Uterus (tissue), 4 donors: ENCODE measurements at places on chromosomes 2 and 18. TPM values are rescaled to one million over a fixed set of nuclear protein-coding genes. Genes with fewer than 3 reads are reported as not detected.

The TRMT61B gene
- total RNA-seq: 20.5 TPM

The NYAP2 gene
- not detected for total RNA-seq

The DNAH6 gene
- total RNA-seq: 2.4 TPM

The TRIM43 gene
- total RNA-seq: not detected

The SOWAHC gene
- total RNA-seq: 8.8 TPM

The GRHL1 gene
- total RNA-seq: 0.59 TPM

The DQX1 gene
- not detected for total RNA-seq

DNA sequence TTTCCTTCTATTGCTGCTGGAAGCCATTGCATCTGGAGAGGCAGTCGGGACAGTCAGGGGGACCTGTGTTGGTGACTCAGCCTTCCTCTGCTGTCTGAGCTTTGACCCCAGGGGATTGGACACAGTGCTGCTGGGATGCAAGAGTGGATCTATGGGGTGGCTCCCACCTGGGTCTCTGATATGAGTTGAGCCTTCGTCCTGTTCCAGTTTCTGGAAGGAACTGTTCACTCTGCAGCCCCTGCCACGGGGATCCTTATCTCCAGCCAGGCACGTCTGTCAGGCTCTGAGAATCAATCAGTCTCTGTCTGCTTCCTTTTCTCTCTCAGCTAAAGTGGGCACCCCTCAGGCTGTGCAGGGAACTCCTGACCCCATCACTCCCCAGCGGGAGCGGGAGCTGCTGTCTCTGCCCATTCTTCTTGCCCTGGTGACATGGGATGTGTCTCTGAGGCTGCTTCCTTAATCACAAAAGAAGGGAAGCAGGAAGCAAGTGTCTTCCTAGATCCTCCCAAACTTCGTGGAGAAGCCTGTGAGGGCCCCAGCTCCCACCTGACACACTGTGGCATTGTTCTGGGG lies 51.7 kb downstream of the ARHGAP28 start:
- no peaks in the 10 kb centered on the region for H3K36me3 ChIP-seq
- peak; percentile 16 for DNase-seq
- peaks cover 6% of the 10 kb centered on the region for H3K4me1 ChIP-seq

- no peaks in the 10 kb centered on the region for H3K27me3 ChIP-seq
- H3K36me3 ChIP-seq: no peaks in the 10 kb centered on the region
- no peak overlapping the region for H3K4me3 ChIP-seq
- H3K27ac ChIP-seq: no peak overlapping the region
- DNase-seq: no peak
- H3K4me1 ChIP-seq: no peaks in the 10 kb centered on the region
Observed at GRCh38 chr2:45616658-45617411, 5.8 kb upstream of the SRBD1 start.

DNA sequence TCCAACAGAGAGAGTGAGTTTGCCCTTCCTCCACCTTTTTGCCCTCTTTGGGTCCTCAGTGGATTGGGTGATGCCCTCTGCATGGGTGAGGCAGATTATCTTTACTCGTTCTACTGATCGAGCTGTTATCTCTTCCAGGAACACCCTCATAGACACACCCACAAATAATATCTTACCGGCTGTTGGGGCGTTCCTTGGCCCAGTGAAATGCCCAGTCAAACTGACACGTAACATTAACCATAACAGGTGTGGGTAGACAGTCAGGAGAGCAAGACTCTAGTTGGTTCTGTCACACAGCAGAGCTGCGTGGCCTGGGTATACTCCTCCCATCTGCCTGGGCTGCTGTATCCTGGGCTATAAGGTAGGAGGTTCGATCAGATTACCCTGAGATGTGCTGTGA lies 144.1 kb downstream of the AGAP1 start:
- DNase-seq: no peak
- no peaks in the 10 kb centered on the region for H3K36me3 ChIP-seq
- H3K27me3 ChIP-seq: no peaks in the 10 kb centered on the region

- no peaks in the 10 kb centered on the region for H3K36me3 ChIP-seq
- peak overlapping the region; percentile 82 for H3K27ac ChIP-seq
- H3K4me3 ChIP-seq: peak overlapping the region; percentile 90
- H3K4me1 ChIP-seq: no peaks in the 10 kb centered on the region
- DNase-seq: peak; percentile 34
- no peaks in the 10 kb centered on the region for H3K27me3 ChIP-seq
Observed at GRCh38 chr2:119367472-119368099, 809 bp downstream of the DBI start.

- H3K4me1 ChIP-seq: no peaks in the 10 kb centered on the region
- H3K4me3 ChIP-seq: no peak overlapping the region
- DNase-seq: no peak
- H3K27me3 ChIP-seq: peaks cover 7% of the 10 kb centered on the region
Observed at GRCh38 chr18:11040359-11040758, 109.0 kb downstream of the PIEZO2 start.

- no peaks in the 10 kb centered on the region for H3K27me3 ChIP-seq
- no peak overlapping the region for H3K27ac ChIP-seq
- no peak overlapping the region for H3K4me3 ChIP-seq
Observed at GRCh38 chr2:109447251-109447661, 166.5 kb downstream of the SEPTIN10 start.

DNA sequence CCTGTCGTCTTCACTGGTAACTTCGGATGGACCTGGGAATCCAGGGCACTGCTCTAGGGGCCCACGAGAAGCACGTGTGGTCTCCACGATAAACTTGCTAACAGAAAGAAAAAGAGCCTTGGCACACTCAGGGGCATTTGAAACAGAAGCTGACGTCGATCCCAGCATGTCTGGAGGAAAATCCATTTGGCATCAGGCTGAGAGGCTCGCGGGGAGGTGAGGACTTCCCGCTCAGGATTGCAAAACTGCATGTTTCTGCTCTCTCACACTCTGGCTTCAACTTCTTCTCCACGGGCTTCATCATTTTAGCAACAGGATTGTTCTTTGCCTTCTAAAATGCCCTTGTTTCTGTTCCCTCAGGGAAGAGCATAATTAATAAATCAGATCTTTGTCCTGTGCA lies 181.7 kb upstream of the COPS8 start:
- H3K27ac ChIP-seq: no peak overlapping the region
- no peak overlapping the region for H3K4me3 ChIP-seq
- DNase-seq: no peak
- no peaks in the 10 kb centered on the region for H3K4me1 ChIP-seq
- no peaks in the 10 kb centered on the region for H3K27me3 ChIP-seq

DNA sequence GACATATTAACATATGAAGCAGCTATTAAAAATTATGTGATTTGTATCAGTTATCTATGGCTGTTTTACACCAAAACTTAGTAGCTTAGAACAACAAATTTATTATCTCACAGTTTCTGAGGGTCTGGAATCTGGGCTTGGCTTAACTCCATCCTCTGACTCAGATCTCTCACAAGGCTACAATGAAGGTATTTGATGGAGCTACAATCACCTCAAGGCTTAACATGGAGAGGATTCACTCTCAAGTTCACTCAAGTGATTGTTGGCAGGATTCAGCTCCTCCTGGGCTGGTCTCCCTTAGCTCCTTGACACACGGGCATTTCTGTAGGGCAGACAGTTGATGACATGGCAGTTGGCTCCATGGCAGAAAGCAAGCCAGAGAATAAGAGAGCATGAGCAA lies 133.0 kb upstream of the SLC14A2 start:
- peak overlapping the region; percentile 49 for H3K27ac ChIP-seq
- H3K4me3 ChIP-seq: peak overlapping the region; percentile 4
- H3K36me3 ChIP-seq: no peaks in the 10 kb centered on the region
- no peaks in the 10 kb centered on the region for H3K4me1 ChIP-seq
- H3K27me3 ChIP-seq: no peaks in the 10 kb centered on the region

- no peaks in the 10 kb centered on the region for H3K4me1 ChIP-seq
- H3K27me3 ChIP-seq: no peaks in the 10 kb centered on the region
- H3K4me3 ChIP-seq: no peak overlapping the region
Observed at GRCh38 chr18:61690418-61691138, 202.2 kb downstream of the RNF152 start.

DNA sequence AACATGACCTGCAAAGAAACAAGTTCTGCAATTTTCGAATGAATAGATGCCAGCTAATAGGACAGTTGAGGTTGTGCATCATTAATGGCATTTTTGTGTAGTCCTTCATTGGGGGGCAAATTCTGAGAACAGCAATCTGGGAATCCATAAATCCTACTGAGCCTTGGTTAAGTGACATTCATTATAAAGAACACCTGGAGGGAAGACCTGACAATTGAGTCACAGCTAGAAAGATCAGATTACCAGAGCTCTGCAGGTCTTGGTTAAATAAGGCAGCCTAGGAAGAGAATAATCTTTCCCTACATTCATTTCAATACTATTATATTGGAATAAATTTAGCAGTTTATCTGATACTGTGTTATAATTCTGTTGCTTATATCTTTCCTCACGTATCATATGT lies 14.3 kb downstream of the KCNH7 start:
- no peak overlapping the region for H3K27ac ChIP-seq
- H3K4me1 ChIP-seq: no peaks in the 10 kb centered on the region
- H3K27me3 ChIP-seq: no peaks in the 10 kb centered on the region
- DNase-seq: no peak
- H3K36me3 ChIP-seq: no peaks in the 10 kb centered on the region
- H3K4me3 ChIP-seq: no peak overlapping the region

DNA sequence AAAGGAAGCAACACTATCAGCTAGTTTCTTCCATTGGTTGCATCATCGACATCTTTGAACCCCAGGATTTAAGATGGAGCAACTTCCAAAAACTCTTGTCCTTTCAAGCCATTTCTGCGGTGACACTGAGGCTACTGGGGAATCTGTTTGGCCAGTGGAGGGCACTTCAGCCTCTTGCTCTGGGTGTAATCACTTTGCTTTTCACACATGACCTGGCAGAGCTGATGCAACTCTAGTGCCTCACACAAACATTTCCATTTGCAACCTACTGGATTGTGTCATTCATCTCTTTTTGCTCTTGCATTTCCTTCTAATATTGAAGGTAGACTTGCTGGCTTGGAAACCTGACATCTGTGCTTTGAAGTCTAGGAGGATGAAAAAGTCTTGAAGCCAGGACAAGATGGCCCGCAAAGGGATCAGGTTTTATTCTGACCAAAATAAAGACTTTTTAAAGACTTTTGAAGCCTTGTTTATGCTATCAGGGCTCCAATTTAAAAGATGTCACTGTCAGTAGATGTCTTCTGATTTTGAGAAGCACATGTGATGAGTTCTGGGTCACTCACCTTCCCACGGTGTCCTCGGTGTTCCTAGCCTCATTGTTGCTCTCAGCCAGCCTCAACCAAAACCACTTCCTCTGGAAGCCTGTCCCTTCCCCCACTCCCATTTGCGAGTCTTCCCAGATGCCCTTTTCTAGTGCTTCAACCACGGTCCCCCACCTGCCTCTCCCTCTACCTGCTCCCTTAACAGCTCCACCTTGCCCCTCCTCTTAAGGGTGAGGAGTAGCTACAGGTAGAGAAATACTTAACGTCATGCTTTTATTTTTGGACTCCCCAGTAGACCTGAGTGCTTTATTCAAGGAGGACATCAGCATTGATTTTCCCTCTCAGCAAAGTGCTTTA lies 69.7 kb upstream of the KCNE4 start:
- no peak overlapping the region for H3K4me3 ChIP-seq
- no peak overlapping the region for H3K27ac ChIP-seq
- no peaks in the 10 kb centered on the region for H3K36me3 ChIP-seq
- peak; percentile 32 for DNase-seq
- no peaks in the 10 kb centered on the region for H3K27me3 ChIP-seq
- no peaks in the 10 kb centered on the region for H3K4me1 ChIP-seq

- H3K27ac ChIP-seq: no peak overlapping the region
- H3K36me3 ChIP-seq: no peaks in the 10 kb centered on the region
- H3K4me1 ChIP-seq: no peaks in the 10 kb centered on the region
Observed at GRCh38 chr2:227033471-227034148, 130.4 kb downstream of the COL4A4 start.

GRCh38 chr2:42846932-42847595 lies 54.7 kb upstream of the HAAO start:
- peak; percentile 13 for DNase-seq
- H3K27me3 ChIP-seq: no peaks in the 10 kb centered on the region
- H3K27ac ChIP-seq: peak overlapping the region; percentile 83
- H3K4me1 ChIP-seq: peaks cover 15% of the 10 kb centered on the region
- no peaks in the 10 kb centered on the region for H3K36me3 ChIP-seq
- no peak overlapping the region for H3K4me3 ChIP-seq

- DNase-seq: no peak
- H3K27ac ChIP-seq: no peak overlapping the region
- no peaks in the 10 kb centered on the region for H3K36me3 ChIP-seq
- H3K27me3 ChIP-seq: no peaks in the 10 kb centered on the region
Observed at GRCh38 chr18:57845605-57846074, 42.5 kb upstream of the ATP8B1 start.

DNA sequence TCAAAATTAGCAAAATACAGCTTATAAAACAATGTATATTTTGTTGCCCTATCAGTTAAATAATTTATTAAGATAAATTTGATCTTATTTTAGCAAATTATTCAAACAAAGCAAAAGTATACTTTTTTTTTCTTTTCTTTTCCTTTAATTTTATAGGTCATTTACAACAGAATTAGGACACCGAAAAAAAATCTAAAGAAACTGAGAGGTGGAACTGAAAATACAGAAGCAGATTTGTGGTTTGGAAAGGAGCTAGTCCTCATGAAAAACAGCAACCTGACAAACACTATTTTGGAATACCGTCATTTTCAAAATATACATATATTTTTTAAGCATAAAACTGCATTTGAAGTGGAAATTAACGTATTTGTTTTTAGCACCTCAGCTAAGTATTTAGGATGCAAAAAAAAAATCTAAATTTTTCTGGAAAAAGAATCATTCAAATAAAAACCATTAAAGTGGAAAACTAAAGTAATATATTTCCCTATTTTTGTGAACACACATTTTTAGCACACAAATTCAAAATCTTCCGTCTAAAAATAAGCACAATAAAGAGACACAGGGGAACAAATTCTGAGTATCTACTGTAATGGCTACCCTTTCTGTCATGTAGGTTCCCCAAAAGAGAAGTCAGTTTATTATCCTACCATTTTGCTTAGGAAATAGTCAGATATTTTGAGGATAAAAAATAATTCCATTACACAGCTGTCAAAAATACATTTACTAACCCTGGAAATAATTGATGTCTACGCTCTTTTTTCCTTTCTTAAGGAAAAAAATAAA lies 2.7 kb downstream of the CCDC88A start:
- no peaks in the 10 kb centered on the region for H3K4me1 ChIP-seq
- H3K27me3 ChIP-seq: no peaks in the 10 kb centered on the region
- no peak overlapping the region for H3K4me3 ChIP-seq

GRCh38 chr2:233442028-233442310 lies 87.7 kb downstream of the DGKD start:
- no peak overlapping the region for H3K27ac ChIP-seq
- H3K4me1 ChIP-seq: no peaks in the 10 kb centered on the region
- H3K27me3 ChIP-seq: no peaks in the 10 kb centered on the region

GRCh38 chr2:9681427-9681817 lies 50.6 kb upstream of the YWHAQ start:
- H3K36me3 ChIP-seq: no peaks in the 10 kb centered on the region
- DNase-seq: no peak

GRCh38 chr2:61670591-61671501 lies 132.7 kb upstream of the XPO1 start:
- no peaks in the 10 kb centered on the region for H3K27me3 ChIP-seq
- H3K4me1 ChIP-seq: peaks cover 7% of the 10 kb centered on the region
- H3K4me3 ChIP-seq: peak overlapping the region; percentile 10
- DNase-seq: peak; percentile 31
- no peaks in the 10 kb centered on the region for H3K36me3 ChIP-seq
